ENCODE measurements at places on chromosomes 5 and 9. TPM values are rescaled to one million over a fixed set of nuclear protein-coding genes. Genes with fewer than 3 reads are reported as not detected.

C5orf24 gene
- total RNA-seq, result 18.7 TPM

MARCHF3 gene
- total RNA-seq, result 16.9 TPM

EMB gene
- 0.16 TPM for total RNA-seq

PCDHGC4 gene
- total RNA-seq, result 2.5 TPM

FOXD4L3 gene
- total RNA-seq, result not detected

GPX3 gene
- total RNA-seq, result 53.1 TPM

IFNA2 gene
- total RNA-seq, result not detected

TAF9 gene
- 29.3 TPM for total RNA-seq

MEGF10 gene
- total RNA-seq, result not detected

TXNDC8 gene
- not detected for total RNA-seq

TRPM6 gene
- under 0.01 TPM for total RNA-seq

AHRR gene
- total RNA-seq, result 8.8 TPM

DMGDH gene
- 7.3 TPM for total RNA-seq
